ENCODE measurements at places on chromosomes 3 and 15.

- DNase-seq, result no peak
Measured at GRCh38 chr15:40332113-40332781, 8.5 kb downstream of the CCDC9B start.

DNA sequence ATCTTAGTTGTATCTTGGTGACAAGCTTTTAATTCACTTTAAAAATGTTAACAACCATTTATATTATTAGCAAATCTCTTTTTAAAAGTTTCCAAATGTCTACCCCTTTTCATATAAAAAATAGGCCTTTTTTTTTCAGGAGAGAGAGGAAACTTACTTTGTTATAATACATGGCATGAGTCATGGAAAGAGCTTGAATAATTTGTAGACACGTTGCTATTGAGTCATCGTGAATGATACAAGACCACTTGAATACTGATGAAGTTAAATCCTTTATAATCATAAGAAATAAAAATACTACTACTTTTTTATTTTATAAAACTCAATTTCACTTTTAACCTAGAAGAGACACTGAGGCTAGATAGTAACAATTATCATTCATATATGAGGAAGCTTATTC is 70.3 kb upstream of the BBX start:
- no peak for DNase-seq

- DNase-seq, result no peak
Measured at GRCh38 chr3:10145685-10146084, 4.1 kb downstream of the VHL start.

- no peak for DNase-seq
Measured at GRCh38 chr15:29988701-29989100, 94.1 kb upstream of the GOLGA8J start.

DNA sequence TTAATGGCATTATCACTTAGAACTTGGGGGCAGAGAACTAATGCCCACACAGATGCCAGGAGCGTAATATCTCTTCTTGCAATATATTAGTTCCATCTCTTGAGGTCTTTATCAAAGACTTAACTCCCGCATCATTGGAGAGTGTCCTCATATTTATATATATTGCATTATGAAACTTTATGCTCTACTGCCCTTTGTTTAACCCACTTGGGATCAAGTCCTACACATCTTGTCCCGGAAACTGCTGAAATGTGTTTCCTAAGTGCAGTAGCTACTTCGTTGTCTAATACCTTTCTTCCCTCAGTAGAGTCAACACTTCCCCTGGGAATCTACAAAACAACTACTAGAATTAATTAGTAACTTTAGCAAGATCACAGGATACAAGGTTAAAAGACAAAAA is 1029.2 kb downstream of the OTOL1 start:
- no peak for DNase-seq

- no peak for DNase-seq
Measured at GRCh38 chr3:13051066-13051465, 22.2 kb downstream of the IQSEC1 start.

DNA sequence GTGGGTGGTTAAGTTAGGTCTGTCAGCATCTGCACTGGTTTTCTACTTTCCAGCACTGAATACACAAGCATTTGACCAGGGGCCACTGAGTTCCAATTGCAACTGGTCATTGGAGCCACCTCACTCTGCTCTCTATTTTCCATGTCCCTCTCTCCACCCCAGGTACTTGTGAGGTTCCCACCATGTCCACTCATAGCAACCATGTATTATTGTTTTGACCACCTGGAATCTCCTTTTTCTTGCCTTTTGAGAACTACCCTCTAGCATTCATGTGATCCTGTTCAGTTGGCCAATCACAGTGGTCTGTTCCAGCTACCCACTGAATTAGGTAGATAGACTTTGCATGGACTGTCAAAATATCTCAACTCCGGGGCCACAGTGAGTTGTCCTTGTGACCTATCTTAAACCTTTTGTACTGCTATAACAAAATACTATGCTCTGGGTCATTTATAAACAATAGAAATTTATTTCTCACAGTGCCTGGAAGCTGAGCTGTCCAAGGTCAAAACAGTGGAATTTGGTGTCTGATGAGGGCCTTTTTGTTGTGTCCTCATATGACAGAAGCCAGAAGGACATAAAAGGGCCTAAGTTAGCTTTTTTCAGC is 20.2 kb upstream of the TM4SF18 start:
- DNase-seq, result no peak

GRCh38 chr3:52438104-52438376 is 6.9 kb downstream of the SEMA3G start:
- no peak for DNase-seq

GRCh38 chr3:107025961-107026360 is 351.3 kb upstream of the CCDC54 start:
- no peak for DNase-seq

DNA sequence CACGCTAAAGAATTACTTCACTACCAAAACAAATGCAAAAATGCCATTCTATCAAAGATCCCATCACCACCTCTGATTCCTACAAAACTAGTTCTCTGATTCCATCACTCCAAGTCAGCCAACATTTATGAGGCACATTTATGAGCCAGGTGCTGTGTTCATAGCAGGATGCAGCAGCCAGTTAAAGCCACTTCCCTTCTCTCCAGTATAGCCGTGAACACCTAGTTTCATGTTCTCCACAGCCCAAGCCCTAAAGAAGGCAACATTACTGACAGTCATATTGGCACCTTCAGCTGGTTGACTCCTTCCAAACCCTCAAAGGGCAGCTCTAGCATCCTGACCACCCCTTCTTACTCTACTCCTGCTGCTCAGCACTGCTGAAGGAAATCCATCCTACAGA is 36.4 kb downstream of the RYK start:
- DNase-seq, result no peak

GRCh38 chr3:113736548-113737089 is 9.4 kb downstream of the NAA50 start:
- no peak for DNase-seq

- no peak for DNase-seq
Measured at GRCh38 chr3:4877173-4877787, 102.0 kb upstream of the BHLHE40 start.

- DNase-seq, result no peak
Measured at GRCh38 chr15:45121706-45122417, 7.7 kb downstream of the DUOXA2 start.

GRCh38 chr15:60696523-60696859 is 217.5 kb upstream of the ICE2 start:
- DNase-seq, result no peak

GRCh38 chr3:73601011-73601410 is 23.7 kb downstream of the PDZRN3 start:
- DNase-seq, result no peak

DNA sequence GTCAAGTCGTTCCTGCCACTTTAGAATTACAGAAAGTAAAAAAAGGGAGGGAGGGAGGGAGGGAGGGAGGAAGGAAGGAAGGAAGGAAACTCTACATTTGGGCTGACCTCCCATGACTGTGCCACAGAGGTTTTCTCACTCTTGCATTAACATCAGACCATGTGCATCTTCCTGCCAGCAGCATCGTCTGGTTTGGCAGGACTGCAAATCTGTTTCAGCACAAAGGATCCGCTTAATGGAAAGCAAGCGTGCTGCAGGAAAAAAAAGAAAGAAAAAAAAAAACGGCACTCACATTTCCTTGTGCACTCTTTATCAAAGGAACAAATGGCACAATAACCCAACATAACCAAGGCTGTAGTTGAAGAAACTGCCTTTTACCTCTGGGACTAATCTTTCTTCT is 148.8 kb upstream of the HES1 start:
- DNase-seq, result no peak

GRCh38 chr15:60442763-60443162 is 36.2 kb downstream of the ICE2 start:
- DNase-seq, result no peak

DNA sequence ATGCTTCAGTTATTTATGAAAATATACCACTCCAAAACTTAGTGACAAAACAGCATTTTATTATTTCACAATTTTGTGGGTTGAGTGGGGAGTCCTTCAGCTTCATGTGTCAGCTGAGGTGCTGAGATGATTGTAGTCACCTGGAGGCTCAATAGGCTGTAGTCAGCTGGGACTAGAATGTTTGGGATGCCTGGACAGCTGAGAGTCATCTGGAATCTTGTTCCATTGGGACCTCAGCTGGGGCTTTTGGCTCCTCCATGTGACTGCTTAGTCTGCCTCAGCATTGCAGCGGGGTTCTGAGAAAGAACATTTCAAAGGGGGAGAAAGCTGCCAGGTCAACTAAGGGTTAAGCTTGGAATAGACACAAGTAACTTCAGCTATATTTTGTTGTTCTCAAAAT is 13.4 kb downstream of the STT3B start:
- no peak for DNase-seq

GRCh38 chr3:151722856-151723255 is 10.9 kb upstream of the AADACL2 start:
- no peak for DNase-seq

GRCh38 chr15:40978562-40978961 is 25.3 kb downstream of the CHAC1 start:
- DNase-seq, result no peak

DNA sequence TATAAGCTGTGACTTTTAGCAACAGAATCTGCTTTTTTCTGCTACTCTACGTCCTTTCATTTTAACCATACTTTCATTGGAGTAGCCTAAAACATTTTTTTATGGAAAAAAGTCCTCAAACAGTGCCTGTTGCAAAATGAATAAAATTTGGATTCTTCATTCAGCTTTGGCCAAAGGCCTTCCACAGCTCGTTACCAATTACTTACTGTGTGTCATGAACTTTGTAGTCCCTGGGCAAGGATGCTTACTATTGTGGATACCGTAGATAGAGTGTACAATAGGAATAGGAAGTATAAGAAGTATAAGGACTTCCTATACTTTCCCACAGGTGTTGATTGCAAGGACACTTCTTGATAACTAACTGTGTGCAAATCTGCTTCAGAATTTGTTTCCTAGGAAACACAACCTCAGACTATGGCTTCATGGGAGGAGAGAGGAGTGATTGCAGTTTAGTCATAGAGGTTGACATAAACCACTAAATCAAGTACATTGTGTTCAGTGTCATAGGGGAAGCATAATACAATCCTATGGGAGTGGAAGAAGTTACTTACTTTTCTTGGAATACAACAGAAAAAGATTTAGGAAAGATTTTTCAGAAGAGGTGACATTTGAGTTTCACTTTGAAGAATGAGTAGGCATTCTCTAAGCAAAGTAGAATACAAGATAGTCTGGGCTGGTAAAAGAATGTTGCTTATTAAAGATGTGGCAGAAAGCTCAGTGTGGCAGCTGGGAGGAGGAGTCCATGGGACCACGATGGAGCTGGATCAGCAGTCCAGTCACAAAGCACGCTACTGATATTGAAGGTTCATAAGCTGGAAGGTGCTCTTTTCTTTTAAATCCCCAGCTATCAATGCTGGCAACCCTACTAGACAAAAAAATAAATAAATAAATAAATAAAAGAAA is 309.7 kb upstream of the TPRG1 start:
- no peak for DNase-seq

- peak; percentile 77 for DNase-seq
Measured at GRCh38 chr3:177196456-177197040, 734 bp downstream of the TBL1XR1 start.

GRCh38 chr3:40337136-40338108 is 27.9 kb downstream of the EIF1B start:
- peak; percentile 59 for DNase-seq

- DNase-seq, result no peak
Measured at GRCh38 chr3:114649331-114649730, 355.5 kb downstream of the TIGIT start.

DNA sequence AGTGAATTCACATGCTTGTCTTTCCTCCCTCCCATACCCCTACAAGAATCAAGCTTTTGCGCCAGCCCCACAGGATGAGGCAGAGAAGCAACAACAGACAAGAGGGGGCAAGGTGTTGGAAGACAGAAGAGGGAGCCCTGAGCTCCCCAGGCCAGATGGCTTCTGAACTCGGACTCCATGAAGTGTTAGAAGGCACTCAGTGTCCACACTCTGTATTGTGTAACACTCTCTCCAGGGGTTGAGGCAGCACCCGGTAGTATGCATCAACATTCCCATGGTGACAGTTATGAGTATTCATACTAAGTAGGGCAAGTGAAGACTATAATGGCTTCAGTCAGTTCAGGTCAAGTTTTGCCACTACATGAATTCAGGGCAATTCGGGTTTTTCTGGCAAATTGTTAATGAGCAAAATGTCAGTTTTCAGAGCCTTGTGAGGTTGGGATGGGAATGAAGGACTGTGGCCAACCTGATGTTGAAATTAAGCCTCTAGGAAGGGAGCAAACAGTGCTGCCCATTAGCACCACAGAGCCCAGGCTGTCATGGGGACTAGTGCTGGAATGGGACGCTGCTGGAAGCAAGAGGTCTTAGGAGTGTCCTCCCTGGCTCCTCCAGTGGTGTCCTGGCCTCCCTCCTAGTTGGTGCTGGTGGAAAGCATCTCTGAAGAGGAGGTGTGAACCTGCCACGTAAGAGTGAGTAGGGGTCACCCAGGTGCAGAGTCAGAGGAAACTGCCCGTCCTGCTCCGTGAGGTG is 79.4 kb downstream of the KLF15 start:
- DNase-seq, result peak; percentile 10

DNA sequence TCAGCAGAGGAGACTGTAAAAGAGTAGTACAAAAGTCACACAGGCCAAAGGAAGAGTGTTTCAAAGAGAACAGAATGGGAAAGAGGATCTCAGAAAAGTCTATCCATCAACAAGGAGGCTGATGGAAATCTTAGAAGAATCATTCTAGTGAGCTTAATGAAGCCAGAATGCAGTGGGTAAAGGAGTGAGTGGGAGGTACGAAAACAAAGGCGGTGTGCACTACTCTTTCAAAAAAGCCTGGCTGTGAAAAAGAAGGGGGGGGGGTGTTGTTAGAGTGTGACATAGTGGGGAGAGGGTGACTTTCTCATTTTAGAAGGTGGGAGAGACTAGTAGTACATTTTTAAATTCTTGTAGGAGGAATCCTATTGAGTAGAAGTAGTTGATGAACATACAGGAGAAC is 11.7 kb downstream of the PAQR9 start:
- no peak for DNase-seq

- no peak for DNase-seq
Measured at GRCh38 chr3:134956395-134956794, 161.3 kb downstream of the EPHB1 start.

DNA sequence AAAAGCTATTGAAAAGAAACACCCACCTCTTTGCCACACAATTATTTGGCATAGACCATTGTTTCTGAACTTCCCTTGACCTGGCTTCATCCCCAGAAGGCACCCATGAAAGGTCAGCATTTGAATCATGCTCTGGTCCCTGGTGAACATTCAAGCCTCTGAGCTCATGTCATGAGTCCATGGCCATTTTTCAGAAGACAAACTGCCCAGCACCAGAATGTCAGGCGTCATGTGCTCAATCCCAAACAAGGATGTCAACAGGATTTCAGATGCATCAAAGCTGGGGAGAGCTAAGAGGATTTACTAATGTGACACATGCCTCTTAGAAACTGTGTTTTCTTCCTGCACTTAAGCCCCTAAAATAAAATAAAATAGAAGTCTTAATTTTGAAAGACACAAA is 41.3 kb downstream of the TMED3 start:
- no peak for DNase-seq

- DNase-seq, result no peak
Measured at GRCh38 chr3:102410616-102411015, 24.2 kb upstream of the ZPLD1 start.

- no peak for DNase-seq
Measured at GRCh38 chr3:189799366-189799765, 168.2 kb downstream of the TP63 start.

All from activated CD8-positive, alpha-beta memory T cell treated with anti-CD3 and anti-CD28 coated beads, Interleukin-2, amount 50 U/mL, for 48 hours (primary cell).